Activated naive CD8-positive, alpha-beta T cell treated with anti-CD3 and anti-CD28 coated beads, Interleukin-2, amount 50 U/mL, for 24 hours (primary cell): ENCODE measurements at places on chromosomes 5 and 9.

DNA sequence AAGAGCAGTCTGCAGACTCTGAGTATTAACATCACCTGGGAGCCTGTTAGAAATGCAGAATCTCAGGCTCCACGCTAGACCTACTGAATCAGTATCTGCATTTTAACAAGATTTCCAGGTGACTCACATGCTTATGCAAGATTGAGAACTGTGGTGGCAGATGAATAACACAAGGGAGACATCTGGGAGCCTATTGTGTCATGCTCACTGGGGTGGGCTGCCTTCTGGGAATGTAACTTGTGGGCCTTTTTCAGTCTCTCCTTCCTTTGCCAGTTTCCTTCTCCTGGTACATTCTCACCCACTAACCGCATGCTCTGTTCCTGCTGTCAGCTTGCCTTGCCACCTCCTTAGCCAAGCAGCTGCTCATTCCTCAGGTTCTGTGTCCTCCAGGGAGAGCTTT lies 176.6 kb upstream of the C9orf72 start:
- DNase-seq = no peak

- DNase-seq = no peak
Observed at GRCh38 chr5:135950611-135951010, 4.2 kb downstream of the LECT2 start.

- no peak for DNase-seq
Observed at GRCh38 chr9:115158661-115159481, 40.9 kb upstream of the TNC start.

DNA sequence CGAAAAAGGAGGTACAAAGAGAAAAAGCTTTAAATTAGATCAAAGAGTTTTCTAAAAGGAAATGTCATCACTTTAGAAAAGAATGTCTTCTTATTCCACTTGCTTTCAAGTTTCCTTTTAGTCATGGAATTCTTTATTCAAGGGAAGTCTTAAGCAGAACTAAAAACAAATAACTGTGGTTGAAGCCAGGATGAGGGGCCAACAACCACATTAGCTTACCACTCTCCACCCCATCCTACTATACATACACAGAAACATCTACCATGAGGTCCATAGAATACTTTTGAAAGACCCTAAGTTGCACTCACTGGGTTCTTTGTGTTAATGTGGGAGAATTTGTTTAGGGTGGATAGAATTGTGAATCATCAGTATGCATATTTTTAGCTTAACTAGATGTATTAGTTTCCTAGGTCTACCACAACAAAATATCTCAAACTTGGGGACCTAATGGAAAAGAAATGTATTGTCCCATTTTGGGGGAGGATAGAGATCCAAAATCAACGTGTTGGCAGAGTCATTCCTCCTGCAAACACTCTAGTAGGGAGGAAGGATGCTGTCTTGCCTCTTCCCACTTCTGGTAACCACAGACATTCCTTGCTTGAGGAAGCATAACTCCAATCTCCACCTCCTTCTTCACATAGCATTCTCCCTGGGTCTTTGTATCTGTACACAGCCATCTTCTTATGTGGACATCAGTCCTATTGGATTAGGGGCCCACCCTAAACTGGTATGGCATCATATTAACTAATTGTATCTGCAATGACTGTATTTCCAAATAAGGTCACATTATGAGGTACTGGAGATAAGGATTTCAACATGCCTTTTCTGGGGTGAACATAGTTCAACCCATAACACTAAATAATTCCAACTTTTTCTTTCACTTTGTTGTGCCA lies 239.4 kb downstream of the LURAP1L start:
- no peak for DNase-seq

GRCh38 chr9:70935856-70936255 lies 185.6 kb downstream of the TRPM3 start:
- no peak for DNase-seq

GRCh38 chr5:170769246-170769645 lies 14.3 kb upstream of the GABRP start:
- no peak for DNase-seq

- DNase-seq = no peak
Observed at GRCh38 chr5:41681840-41682239, 171.4 kb upstream of the PLCXD3 start.

GRCh38 chr9:84239343-84239742 lies 101.2 kb downstream of the SLC28A3 start:
- no peak for DNase-seq

DNA sequence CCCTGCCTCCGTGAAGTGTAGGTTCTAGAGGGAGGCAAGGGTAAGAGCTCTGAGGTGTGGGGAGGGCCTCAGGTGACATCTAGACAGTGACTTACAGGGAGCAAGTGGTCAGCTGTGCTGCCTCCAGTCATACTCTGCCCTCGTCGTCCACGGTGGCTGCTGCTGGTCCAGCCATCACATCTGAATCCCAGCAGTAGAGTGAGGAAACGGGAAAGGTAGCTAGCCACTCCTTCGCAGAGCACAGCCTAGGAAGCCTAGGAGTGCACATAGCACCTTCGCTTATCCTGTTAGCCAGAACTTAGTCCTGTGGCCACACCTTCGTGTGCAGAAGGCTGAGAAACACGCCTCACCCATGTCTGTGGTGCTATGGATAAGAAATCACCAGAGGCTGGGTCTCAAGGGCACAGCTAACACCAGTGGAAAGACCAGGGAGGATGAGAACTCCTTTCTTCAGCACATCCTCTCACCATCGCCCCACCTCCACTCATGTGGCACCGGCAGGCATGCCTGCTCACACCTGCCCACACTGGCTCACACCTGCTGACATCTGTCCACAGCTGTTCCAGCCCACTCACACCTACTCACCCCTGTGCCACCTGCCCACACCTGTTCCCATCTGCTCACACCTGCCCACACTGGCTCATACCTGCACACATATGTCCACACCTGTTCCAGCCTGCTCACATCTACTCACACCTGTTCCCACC lies 44.5 kb upstream of the SLC6A19 start:
- DNase-seq = no peak

- DNase-seq = no peak
Observed at GRCh38 chr9:138098116-138098907, 220.7 kb downstream of the CACNA1B start.

DNA sequence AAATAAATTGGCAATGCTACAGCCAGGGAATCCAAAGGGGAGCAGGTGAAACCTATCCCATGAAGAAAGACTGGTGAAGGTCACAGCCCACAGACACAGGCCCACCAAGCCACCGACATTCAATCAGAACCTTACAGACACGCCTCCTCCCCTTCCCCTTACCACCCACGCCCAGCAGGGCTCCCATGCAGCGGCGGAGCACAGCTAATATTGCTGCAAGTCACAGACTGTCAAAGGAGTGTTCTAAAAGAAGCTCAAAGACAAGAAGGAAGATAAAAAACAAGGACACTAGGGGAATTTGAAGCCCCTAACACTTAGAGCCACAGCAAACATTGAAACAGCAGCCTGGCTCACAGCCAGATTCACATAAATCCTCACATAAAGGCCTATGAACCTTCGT lies 91.2 kb downstream of the MED10 start:
- no peak for DNase-seq

DNA sequence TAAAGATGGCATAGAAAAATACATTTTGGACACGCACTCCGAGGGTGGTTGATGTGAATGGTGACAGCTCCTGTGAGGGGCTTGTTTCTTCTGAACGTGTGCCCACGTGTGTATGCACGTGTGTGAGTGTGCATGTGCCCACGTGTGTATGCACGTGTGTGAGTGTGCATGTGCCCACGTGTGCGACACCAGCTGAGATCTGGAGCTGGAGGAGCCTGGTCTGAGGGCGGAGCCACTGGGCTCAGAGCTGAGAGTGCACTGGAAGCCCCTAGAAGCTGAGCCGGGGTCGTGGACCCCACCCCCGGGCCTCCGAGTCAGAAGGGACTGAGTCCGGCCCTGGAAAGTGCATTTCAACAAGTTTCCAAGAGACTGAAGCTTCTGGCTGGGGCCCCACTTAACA lies 282.5 kb upstream of the IRX4 start:
- no peak for DNase-seq

DNA sequence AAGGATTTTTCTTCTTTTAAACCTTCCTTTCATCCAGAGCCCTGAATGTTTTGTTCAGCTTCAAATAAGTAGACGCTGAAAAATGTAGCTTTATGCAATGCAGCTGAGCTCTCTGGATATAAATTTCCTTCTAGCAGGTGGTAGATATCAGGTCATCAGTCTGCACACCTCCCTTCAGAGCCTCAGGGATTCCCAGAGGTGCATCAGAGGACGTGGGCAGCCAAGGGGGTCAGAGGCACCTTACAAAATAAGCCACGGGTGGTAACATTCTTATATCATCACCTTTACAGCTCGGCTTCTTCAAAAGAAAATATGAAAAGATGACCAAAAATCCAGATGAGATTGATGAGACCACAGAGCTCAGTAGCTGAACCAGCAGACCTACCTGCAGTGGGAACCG lies 19.3 kb downstream of the MOCS2 start:
- peak; percentile 16 for DNase-seq

DNA sequence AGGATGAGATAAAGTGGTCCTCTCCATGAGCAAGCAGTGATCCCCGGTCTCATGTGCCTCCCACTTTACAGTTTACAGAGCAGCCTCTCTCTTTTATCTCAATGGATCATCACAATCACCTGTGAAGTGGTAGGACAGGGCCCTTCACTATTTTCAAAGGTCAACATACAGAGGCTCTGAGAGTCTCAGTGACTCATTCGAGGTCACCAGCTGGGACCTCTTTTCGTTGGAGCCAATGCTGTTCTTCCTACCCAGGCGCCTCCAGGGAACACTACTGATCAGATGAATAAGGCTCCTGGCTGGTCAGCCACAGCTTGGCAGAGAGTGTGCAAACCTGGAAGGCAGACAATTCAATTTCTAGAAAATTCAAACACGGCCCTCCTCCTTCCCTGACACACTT lies 16.6 kb downstream of the GGTA1 start:
- DNase-seq = no peak

- no peak for DNase-seq
Observed at GRCh38 chr9:18056993-18057369, 417.0 kb upstream of the ADAMTSL1 start.

DNA sequence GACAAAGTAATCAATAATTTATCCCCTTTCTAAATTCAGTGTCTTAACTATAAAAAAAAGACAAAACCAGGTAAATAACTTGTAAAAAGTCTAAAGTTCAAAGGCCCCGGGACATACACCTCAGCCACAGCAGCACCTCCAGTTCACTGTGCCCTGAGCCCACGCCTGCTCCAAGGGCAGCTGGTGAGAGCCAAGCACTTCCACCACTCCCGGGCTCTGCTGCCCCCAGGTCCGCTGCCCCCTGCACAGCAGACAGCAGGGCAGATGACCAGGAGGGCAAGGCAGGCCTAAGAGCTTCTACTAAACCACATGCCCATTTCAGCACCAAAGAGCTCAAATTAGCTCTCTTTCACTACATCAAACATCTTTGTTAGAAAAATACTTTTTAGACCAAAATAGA lies 91.9 kb downstream of the CAMSAP1 start:
- DNase-seq = no peak

GRCh38 chr5:34547300-34548085 lies 108.6 kb upstream of the RAI14 start:
- DNase-seq = no peak

GRCh38 chr5:69494452-69494851 lies 1.9 kb downstream of the OCLN start:
- DNase-seq = no peak

- DNase-seq = peak; percentile 60
Observed at GRCh38 chr9:132160802-132161742, 786 bp upstream of the NTNG2 start.

- no peak for DNase-seq
Observed at GRCh38 chr9:123375469-123376132, 19.6 kb downstream of the CRB2 start.

GRCh38 chr5:23627976-23628375 lies 120.6 kb downstream of the PRDM9 start:
- DNase-seq = no peak

GRCh38 chr9:128211186-128211980 lies 8.2 kb downstream of the DNM1 start:
- no peak for DNase-seq

DNA sequence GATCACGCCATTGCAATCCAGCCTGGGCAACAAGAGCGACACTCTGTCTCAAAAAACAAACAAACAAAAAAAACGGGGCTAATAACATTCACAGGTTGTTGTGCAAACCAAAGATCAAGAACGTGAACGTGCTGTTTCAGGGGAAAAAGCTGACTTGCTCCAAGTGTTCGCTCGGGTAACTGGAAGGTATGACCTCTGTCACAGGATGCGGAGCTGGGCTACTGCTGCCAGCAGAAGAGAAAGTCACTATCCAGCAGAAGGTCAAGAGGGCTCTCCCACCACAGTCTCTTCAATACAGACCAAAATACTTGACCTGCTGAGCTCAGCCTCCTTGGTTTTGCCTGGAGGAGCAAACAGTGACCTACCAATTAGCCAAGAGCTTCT lies 59.7 kb downstream of the ABCA1 start:
- DNase-seq = no peak

GRCh38 chr5:16924206-16924605 lies 11.9 kb downstream of the MYO10 start:
- DNase-seq = no peak

GRCh38 chr5:13704396-13704795 lies 240.1 kb downstream of the DNAH5 start:
- no peak for DNase-seq

DNA sequence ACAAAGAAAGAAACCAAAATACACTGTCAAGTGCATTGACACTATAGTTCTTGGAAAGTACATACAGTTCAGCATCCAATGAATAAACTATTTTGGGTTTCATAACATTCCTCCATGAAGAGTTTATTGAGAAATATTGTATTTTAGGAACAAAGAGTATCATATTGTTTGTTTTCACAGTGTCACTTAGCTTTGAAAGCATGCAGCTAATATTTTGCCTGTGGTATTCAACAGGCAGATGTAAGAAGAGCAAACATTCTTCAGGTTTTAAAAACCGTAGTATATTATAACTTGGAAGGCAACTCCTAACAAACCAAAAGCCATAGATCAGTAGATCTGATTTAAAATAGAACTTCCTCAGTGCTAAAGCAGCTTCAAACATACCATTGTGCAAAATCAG lies 4.5 kb downstream of the PRELID2 start:
- no peak for DNase-seq

DNA sequence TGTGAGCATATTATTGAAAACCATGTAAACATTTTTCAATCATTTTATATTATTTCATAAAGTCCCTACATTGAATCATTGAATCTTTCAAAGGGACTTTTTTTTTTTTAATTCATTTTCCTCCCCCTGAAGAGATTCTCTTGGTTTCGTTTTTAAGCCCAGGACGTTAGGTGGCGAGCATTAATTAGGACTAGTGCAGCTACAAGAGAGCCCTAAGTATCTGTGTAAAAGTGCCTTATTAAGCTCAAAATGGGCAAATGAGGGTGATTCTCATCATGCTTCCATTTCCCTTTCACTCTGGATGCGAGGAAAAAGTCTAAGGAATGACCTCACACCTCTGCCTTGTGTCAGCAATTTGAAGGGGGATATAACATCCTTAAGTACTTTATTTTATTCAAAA lies 517.9 kb upstream of the ITGA1 start:
- no peak for DNase-seq

DNA sequence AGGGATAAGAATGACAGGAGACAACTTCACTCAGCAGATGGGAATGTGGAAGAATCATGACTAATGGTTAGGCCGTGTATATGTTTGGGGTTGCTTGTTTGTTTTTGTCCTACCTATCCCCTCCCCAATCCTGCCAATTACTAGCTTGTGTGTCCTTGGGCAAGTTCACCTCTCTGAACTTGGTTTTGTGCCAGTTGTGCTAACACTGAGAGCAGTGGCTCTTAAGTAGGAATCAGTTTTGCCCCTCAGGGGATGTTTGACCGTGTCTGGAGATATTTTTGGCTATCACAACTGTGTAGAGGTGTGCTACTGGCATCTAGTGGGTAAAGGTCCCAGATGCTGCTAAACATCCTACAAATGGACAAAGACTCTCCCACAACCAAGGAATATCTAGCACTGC lies 287.0 kb downstream of the DMRT2 start:
- no peak for DNase-seq
